Activated effector memory CD4-positive, alpha-beta T cell treated with Interleukin-2 at 50 U/mL for 16 hours (primary cell): ENCODE measurements at places on chromosomes 6 and 20.

GRCh38 chr20:51366155-51366886 lies 176.2 kb downstream of the NFATC2 start:
- DNase-seq: no peak

DNA sequence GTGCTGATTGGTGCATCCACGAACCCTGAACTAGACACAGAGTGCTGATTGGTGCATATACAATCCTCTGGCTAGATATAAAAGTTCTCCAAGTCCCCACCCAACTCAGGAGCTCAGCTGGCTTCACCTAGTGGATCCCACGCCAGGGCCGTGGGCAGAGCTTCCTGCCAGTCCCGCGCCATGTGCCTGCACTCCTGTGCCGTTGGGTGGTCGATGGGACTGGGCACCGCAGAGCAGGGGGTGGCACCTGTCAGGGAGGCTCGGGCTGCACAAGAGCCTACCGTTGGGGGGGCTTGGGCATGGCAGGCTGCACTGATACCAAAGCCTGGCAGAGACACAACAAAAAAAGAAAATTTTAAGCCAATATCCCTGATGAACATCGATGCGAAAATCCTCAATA lies 185.4 kb upstream of the ASCC3 start:
- DNase-seq: no peak

DNA sequence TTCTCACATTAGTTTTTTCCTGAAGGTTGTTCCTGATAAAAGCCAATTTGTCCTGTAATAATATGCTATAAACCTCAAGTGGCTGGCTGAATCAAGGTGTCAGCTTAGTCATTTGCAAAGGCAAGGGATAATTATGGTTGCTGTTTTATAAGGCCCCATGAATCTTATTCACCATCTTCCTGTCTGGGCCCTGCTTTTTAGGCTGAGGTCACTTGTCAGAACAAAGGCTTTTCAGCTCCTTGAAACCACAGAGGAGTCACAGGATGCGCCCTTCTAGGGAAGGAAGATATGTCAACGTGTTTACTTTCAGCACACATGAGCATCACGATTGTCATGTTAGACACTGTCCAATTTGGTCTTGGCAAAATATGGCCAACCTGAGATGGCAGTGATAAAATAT lies 64.8 kb upstream of the NAA20 start:
- DNase-seq: no peak

DNA sequence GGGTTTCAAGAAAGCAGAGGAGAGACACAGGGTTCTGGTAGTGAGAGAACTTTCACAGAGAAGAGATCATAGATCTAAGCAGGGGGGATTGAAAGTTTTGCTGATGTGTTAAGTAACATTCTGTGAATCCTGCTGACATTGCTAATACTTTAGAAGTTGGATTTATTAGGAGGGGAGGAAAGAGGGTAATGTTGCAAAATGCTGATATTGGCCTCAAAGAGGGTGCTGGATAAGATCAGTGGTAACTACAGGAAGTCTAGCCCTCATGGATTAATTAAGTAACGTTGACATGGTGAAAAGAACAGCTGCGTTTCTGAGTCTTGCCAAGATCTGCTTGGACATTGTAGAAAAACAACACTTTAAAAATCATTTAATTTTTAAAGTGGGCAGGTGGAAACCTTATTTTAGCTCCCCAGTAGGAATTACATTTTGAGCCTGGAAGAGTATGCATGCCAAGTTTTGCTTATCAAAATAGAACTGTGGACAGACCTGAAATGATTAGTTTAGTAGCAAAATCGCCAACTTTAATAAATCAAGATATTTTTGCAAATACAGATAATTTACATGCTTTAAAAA lies 606.0 kb upstream of the HTR1E start:
- no peak for DNase-seq
